Hepatocyte (in vitro differentiated cells): ENCODE measurements at places on chromosomes 1 and 21. TPM values are rescaled to one million over a fixed set of nuclear protein-coding genes. Genes with fewer than 3 reads are reported as not detected.

DNA sequence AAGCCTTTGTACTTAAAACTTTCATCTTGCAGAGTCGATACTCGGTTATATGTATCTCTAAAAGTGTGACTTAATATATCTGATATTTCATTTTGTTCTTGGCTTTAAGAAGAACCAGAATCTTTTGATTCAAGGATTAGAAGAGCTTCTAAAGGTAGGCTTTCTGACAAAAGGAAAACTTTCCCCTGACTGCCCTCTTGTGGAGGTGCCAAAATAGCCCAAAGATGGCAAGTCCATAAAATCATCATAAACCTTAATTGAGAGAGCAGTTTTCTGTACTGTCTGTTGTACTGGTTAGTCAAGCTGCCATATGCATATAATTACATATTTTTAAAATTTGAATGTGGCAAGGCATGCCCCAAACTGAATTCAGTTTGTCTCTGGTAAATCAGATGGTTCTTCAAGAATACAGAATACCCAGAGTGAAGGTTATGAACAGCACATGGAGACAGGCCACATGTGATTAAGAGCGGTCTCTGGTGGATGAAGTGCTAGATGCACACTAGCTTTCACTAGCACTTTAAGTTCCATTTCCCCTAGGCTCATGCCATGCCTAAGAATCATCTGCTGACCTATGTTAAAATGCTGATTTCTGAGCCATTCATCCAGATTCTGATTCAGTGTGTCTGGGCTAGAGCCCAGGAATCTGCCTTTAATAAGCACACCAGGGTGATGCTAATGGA is 27.7 kb upstream of the ELAVL4 start:
- H3K27me3 ChIP-seq, result no peaks in the 10 kb centered on the region
- no peak for DNase-seq
- no peak overlapping the region for H3K4me3 ChIP-seq
- H3K4me1 ChIP-seq, result no peaks in the 10 kb centered on the region

GRCh38 chr1:95854457-95854856 is 620.4 kb downstream of the RWDD3 start:
- no peak overlapping the region for H3K4me3 ChIP-seq
- no peaks in the 10 kb centered on the region for H3K27me3 ChIP-seq
- no peak overlapping the region for H3K27ac ChIP-seq
- no peaks in the 10 kb centered on the region for H3K36me3 ChIP-seq

DNA sequence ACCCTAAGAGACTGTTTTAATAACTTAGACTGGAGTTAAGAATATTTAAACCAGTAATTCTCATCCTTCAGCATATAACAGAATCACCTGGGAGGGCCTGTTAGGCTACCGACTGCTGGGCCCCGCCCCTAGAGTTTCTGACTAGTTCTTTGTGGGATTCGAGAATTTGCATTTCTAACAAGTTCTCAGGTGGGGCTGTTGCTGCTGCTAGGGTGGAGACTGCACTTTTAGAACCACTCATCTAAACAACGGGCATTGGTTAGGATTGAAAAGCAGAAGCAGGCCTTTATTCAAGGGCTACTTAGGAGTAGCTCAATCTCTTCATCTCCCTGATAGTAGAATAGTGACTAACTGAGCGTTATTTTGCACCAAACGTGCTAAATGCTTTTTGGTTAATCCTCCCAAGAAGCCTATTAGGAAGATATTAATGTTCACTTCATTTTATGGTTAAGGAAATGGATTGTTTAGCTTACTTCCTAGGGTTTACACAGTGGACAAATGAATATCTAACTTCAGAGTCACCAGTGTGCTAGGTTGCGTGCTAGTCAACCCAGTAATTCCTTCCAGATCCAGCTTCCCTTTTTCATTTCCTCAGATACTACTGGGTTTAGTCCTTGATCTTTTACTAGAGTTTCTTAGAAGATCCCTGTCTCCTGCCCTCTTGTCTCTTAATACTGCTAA is 31.1 kb upstream of the UAP1 start:
- H3K4me3 ChIP-seq, result no peak overlapping the region
- H3K27ac ChIP-seq, result no peak overlapping the region
- DNase-seq, result no peak
- H3K36me3 ChIP-seq, result no peaks in the 10 kb centered on the region

DNA sequence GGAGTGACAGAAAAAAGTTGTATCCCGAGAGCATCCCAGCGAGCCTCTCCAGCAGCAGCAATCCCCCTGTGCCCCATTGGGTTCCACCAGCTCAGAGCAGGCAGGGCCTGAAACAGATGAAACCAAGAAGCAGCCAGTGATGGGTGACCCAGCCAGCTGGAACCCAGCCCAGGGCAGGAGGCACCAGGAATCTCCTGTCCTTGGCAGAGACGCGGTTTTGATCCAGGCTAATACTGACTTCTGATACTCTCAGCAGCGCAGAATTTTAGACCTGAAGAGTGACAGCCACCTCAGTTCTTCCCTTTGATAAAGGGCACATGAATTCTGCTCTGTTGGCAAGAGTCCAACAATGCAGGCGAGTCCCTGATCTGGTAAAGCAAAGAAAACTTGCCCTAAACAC is 11.4 kb upstream of the OLIG1 start:
- no peaks in the 10 kb centered on the region for H3K36me3 ChIP-seq
- no peak for DNase-seq
- no peak overlapping the region for H3K4me3 ChIP-seq

GRCh38 chr1:4277598-4277997 is 376.8 kb upstream of the AJAP1 start:
- no peaks in the 10 kb centered on the region for H3K27me3 ChIP-seq
- no peak overlapping the region for H3K4me3 ChIP-seq
- no peaks in the 10 kb centered on the region for H3K36me3 ChIP-seq
- DNase-seq, result no peak

DNA sequence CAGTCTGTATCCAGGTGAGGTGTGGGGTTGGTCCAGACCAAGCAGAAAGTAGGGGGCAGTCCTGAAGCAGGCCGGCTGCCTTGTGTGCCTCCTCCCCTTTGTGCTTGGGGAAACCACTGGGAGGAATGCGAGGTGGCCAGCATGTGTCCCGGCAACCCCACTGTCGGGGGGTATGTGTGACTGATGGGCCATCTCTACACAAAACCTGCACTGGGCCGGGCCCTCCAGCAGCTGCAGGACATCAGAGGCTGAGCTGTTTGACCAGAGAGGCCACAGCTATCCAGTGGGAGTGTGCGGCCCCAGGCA is 33.3 kb downstream of the TMEM51 start:
- H3K27ac ChIP-seq, result peak overlapping the region; percentile 51
- no peaks in the 10 kb centered on the region for H3K36me3 ChIP-seq
- peaks cover 39% of the 10 kb centered on the region for H3K4me1 ChIP-seq
- no peaks in the 10 kb centered on the region for H3K27me3 ChIP-seq
- no peak for DNase-seq
- no peak overlapping the region for H3K4me3 ChIP-seq

DNA sequence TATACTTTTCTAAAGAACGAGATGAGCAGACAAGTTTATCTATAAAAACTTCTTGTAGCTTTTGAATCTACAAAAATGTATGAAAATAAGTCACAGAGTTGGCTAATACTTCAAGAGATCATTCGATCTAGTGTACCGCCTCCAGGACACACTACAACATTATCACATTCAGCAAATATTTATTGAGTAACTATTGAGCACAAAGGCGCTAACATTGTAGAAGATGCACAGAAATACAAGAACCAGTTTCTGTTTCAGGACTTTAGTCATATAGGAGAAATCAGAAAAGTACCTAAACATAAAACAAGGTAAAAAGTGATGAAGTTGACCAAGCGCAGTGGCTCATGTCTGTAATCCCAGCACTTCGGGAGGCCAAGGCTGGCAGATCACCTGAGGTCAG is 20.6 kb downstream of the WASF2 start:
- no peaks in the 10 kb centered on the region for H3K4me1 ChIP-seq
- H3K27me3 ChIP-seq, result no peaks in the 10 kb centered on the region
- no peak overlapping the region for H3K27ac ChIP-seq

DNA sequence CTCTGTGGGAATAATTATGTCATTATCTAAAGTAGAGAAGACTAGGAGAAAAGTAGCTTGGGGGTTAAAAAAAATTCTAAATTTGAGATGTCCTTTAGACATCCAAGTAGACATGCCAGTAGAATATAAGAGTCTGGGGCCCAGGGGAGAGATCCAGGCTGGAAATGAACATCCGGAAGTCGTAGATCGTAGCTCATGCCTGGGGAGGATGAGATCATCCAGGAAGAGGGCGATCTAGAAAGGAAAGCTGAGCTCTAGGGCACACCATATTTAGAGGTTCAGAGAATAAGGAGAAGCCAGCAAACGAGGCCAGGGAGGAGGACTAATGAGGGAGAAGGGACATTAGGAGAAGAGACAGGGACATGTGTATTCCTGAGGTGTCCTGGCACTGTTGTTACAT is 12.2 kb downstream of the NGF start:
- H3K4me3 ChIP-seq, result no peak overlapping the region
- no peak for DNase-seq
- H3K27ac ChIP-seq, result no peak overlapping the region
- H3K27me3 ChIP-seq, result no peaks in the 10 kb centered on the region
- H3K4me1 ChIP-seq, result no peaks in the 10 kb centered on the region

DNA sequence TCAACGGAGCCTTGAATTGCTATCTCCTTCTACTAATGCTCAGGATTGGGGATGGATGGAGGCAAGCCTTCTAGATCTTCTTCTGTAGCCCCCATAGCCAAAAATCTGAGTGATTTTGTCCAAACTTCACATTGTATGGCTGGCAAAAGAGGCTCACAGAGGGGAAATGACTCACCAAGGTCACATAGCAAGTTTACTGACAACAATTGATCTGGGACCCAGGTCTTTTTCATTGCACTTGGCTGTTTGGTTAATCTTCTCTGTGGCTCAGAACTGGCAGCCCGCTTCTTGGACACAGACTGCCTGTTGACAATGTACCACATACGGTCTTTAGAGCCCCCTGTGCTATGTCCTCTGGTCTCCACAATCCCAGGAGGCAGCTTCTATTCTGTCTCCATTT is 3.0 kb upstream of the LACTBL1 start:
- no peaks in the 10 kb centered on the region for H3K4me1 ChIP-seq
- H3K4me3 ChIP-seq, result no peak overlapping the region
- H3K27me3 ChIP-seq, result no peaks in the 10 kb centered on the region
- DNase-seq, result no peak
- H3K36me3 ChIP-seq, result no peaks in the 10 kb centered on the region

GRCh38 chr1:15303935-15304334 is 56.9 kb downstream of the FHAD1 start:
- DNase-seq, result no peak
- H3K4me1 ChIP-seq, result peaks cover 7% of the 10 kb centered on the region
- no peaks in the 10 kb centered on the region for H3K27me3 ChIP-seq
- H3K4me3 ChIP-seq, result no peak overlapping the region
- no peaks in the 10 kb centered on the region for H3K36me3 ChIP-seq
- H3K27ac ChIP-seq, result no peak overlapping the region

DNA sequence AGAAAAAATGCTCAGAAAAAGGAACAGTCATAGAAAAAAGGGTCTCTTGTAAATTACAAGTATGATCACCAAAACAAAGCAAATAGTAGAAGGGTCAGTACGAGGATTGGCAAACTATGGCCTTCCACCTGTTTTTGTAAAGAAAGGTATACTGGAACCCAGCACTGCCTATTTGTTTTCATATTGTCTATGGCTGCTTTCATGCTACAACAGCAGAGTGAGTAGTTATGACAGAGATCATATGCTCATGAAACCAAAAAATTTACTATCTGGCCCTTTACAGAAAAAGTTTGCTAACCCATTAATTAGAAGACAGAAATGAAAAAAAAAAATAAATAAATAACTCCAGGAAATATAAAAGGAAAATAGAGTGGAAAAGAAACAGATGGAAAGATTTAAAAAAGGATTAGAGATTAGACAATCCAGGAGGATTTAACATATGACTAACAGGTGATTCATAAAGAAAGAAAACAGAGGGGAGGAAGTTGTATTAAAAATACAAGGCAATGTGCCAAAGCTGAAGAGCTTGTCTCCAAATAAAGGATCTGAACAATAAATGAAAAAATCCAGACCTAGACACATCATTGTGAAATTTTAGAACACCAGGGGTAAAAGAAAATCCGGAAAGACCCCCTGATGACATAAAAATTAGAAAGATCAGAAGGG is 108.5 kb upstream of the SERTAD4 start:
- DNase-seq, result no peak
- no peak overlapping the region for H3K27ac ChIP-seq
- no peaks in the 10 kb centered on the region for H3K4me1 ChIP-seq
- no peaks in the 10 kb centered on the region for H3K36me3 ChIP-seq
- no peaks in the 10 kb centered on the region for H3K27me3 ChIP-seq
- H3K4me3 ChIP-seq, result no peak overlapping the region

DNA sequence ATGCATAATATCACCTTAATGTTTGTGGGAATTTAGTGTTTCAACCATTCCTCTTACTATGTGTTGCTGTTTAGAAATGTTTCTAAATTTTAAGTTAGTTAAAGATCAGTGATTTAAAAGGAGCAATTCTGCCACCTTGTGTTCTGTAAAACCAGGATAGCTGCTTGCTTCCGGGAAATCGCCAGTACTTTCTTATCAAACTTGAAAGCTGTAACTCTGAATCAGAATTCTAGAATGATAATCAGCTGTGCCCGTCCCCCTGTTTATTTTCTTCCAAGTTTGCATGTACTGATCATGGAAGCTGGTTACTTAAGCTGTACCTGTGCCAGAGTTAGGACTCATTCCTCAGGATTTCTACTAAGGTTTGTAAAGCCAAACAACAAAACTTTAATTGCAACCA is 656.4 kb downstream of the LTN1 start:
- H3K4me3 ChIP-seq, result no peak overlapping the region
- peak; percentile 78 for DNase-seq
- no peaks in the 10 kb centered on the region for H3K36me3 ChIP-seq
- H3K27ac ChIP-seq, result no peak overlapping the region
- H3K4me1 ChIP-seq, result peaks cover 9% of the 10 kb centered on the region
- no peaks in the 10 kb centered on the region for H3K27me3 ChIP-seq

GRCh38 chr1:94798462-94798861 is 21.7 kb upstream of the SLC44A3 start:
- H3K27me3 ChIP-seq, result no peaks in the 10 kb centered on the region
- no peaks in the 10 kb centered on the region for H3K36me3 ChIP-seq
- DNase-seq, result no peak
- H3K4me3 ChIP-seq, result no peak overlapping the region

DNA sequence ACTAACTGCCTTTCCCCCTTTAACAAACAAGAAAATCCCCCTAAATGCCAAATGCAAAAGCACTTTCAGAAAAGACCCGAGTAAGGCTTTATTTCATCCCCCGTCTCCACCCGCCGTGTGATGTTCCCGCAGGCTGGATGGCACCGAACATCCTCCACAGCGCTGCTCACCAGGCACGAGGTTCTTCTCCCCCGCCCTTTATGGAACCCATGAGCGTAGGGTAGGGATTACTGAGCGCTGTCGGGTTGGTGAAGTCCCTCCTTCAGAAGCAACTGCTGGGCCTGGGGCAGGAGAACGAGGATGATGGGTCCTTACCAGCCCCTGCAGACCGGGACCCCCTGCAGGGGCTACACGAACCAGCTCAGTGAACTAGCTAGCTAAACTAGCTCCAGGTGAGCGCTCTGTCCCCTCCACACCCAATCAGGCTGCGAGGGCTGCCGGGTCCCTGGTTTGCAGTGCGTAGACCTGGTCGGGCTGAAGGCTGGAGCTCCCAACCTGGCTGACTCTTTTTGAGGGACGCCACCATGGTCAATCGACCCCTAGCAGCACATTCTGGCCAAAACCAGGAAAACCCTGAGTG is 80.4 kb downstream of the ITPKB start:
- H3K4me1 ChIP-seq, result peaks cover 34% of the 10 kb centered on the region
- no peaks in the 10 kb centered on the region for H3K36me3 ChIP-seq
- DNase-seq, result no peak
- no peak overlapping the region for H3K27ac ChIP-seq
- no peak overlapping the region for H3K4me3 ChIP-seq

AMY1C gene
- total RNA-seq, result not detected in 2 replicates

AGMAT gene
- total RNA-seq, result 42.9 and 49.9 TPM in 2 replicates

PTGS2 gene
- 19.1 and 21.9 TPM in 2 replicates for total RNA-seq

GSTM5 gene
- 0.12 and 3.0 TPM in 2 replicates for total RNA-seq
